Activated T-helper 9 cell treated with anti-CD3 and anti-CD28 coated beads, Interleukin-2, amount 50 U/mL, for 16 hours (primary cell): ENCODE measurements at places on chromosomes 12 and 14.

DNA sequence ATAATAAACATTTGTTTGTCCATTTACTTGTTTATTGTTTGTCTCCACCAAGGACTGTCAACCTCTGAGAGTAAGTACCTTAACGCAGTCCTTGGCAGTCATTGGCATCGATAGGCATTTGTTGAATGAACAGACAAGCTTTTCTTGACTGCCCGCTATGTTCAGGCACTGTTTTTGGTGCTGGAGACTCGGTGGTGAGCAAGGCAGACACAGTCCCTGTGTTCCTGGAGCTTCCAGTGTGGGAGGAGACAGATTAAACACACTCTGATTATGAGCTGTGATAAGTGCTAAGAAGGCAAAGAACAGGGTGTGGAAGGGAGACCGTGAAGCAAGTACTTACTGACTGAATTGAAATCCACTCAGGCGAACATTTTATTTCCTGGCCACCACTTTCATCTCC is 1.2 kb downstream of the ATP6V0A2 start:
- no peak for DNase-seq

GRCh38 chr14:72544615-72545387 is 349.1 kb downstream of the DPF3 start:
- DNase-seq: no peak

GRCh38 chr12:118689793-118690192 is 291.5 kb upstream of the SRRM4 start:
- DNase-seq: no peak

GRCh38 chr12:132466241-132467201 is 23.4 kb upstream of the FBRSL1 start:
- DNase-seq: no peak

DNA sequence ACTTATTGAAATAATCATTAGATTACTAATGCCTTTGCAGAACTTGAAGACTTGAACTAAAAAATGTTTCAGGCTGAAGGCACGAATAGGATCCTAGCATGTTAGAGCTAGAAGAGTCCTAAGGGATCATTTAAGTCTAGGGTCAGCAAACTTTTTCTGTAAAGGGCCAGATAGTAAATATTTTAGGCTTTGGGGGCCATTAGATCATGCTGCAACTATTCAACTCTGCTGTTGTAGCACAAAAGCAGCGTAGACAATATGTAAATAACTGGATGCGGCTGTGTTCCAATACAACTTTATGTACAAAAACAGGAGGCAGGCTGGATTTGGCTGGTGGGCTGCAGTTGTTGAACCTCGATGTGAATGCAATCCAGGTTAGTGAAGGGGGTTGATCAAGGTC is 221.7 kb downstream of the ATP23 start:
- DNase-seq: no peak

GRCh38 chr12:118190266-118190665 is 54.3 kb downstream of the PEBP1 start:
- DNase-seq: no peak

DNA sequence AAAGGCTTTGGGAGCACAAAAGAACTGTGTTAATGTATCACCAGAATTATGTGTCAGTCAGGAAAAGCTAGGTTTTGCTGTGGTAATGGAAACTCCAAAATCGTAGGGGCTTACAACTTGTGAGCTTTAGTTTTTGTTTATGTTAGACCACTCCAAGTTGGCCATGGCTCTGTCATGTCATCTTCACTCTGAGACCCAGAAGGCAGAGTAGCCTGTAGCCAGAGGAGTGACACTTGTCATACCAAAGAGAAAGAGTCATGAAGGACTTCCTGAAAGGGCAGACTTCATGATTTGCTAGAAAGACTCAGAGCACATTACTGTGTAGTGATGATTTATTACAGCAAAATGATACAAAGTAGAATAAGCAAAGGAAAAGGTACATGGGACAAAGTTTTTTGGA is 133.6 kb upstream of the SSTR1 start:
- no peak for DNase-seq

DNA sequence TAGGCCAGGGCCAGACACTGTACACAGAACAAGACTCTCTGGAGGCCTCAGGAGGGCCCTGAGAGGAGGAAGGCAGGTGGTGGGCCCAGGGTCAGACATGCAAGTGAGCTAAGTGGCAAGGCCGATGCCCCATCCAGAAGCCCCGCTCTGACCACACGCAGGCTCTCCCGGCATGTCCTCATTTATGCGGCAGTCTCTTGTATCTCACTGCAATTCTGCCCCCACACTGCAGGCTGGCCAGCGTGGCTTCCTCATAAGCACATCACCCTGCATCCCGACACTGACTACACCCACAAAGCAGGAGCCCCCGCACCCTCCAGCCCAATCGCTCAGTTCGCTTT is 17.5 kb downstream of the SSH1 start:
- DNase-seq: no peak

DNA sequence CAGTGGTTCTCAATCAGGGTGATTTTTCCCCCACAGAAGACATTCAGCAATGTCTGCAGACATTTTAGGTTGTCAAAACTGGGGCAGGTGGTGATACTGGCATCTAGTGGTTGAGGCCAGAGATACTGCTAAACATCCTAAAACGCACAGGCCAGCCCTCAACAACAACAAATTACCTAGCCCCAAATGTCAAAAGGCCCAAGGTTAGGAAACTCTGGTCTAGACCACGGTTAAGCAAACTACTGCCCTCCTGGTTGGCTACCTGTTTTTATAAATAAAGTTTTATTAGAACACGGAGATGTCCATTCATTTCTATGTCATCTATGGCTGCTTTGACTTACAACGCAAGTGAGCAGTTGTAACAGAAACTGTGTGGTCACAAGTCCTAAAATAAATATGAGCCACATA is 186.7 kb downstream of the EFCAB11 start:
- peak; percentile 19 for DNase-seq

DNA sequence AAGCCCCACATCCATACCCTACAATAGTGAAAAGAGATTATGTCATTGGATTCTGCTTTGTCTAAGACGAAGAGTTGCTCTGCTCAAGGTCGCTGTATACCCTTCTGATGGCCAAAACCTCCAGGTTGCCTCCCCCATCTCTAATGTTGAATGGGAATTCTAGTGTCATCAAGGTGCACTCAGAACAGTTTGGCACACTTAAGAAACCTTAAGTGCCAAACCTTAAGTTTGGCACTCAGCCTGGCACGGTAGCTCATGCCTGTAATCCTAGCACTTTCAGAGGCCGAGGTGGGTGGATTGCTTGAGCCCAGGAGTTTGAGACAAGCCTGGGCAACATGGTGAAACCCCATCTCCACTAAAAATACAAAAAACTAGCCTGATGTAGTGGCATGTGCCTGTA is 1245.6 kb upstream of the SEL1L start:
- DNase-seq: no peak

- no peak for DNase-seq
Observed at GRCh38 chr14:55964091-55964490, 154.1 kb upstream of the PELI2 start.

- DNase-seq: no peak
Observed at GRCh38 chr12:58934528-58934927, 14.2 kb upstream of the LRIG3 start.

- DNase-seq: no peak
Observed at GRCh38 chr14:25350802-25351201, 300.9 kb upstream of the STXBP6 start.

DNA sequence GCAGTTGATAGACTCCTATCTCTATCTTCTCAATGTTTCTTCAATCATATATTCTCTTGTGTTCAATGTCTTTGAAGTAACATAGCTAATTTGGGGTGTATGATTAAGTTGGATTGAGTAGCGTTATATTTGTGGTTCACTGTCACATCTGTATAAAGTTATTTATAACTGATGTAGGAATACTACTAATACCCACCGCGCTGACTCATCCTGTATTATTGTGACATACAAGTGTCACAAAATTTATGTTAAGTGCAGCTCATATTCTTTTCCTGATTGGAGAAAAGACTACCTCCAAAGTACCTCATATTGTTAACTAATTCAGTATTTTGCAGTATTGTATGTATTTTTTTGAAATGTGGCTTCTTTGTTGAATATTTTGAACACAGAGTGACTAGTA is 940.8 kb downstream of the SLC6A15 start:
- DNase-seq: no peak

DNA sequence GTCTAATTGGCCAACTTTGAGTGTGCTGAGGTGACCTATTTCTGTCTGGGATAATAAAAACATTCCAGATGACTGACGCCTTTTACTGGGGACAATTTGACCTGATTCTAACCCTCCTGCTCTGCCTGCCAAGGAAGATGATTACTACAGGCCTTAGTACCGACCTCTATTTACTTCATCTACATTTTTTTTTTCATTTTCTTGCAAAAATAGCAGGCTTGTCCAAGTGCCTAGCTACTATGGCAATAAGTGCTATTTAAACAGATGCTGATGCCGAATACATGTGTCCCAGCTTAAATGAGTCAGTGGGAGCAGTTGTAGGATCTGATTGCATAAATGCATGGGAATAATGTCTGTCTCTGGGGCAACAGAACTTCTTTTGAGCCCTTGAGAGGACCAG is 254.3 kb downstream of the RGS6 start:
- no peak for DNase-seq

DNA sequence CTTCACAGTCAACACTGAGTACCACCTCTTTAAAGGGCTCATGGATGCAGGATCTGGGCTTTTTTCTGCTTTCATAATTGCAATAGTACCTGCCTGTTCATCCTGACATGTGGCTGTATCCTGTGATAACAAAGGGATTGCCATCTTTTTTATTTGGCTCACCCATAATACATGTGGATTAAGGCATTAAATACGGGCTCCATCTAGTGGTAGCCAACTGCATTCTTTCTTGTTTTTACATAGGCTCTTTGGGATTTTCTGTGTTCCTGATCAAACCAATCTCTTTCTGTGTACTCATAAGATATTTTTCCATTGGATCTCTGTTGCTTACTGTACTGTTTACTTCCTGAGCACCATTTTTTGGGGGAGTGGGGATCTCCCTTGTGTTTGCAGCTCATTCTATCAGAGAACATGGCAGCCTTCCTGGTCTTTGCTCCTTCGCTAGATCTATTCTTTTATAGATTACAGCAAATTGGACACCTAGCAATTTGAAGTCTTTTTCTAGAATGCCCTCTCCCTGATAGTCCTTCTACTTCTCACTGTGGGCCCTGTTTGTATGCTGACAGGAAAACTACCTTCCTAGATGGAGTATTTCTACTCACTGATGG is 723.4 kb upstream of the MDGA2 start:
- DNase-seq: no peak

DNA sequence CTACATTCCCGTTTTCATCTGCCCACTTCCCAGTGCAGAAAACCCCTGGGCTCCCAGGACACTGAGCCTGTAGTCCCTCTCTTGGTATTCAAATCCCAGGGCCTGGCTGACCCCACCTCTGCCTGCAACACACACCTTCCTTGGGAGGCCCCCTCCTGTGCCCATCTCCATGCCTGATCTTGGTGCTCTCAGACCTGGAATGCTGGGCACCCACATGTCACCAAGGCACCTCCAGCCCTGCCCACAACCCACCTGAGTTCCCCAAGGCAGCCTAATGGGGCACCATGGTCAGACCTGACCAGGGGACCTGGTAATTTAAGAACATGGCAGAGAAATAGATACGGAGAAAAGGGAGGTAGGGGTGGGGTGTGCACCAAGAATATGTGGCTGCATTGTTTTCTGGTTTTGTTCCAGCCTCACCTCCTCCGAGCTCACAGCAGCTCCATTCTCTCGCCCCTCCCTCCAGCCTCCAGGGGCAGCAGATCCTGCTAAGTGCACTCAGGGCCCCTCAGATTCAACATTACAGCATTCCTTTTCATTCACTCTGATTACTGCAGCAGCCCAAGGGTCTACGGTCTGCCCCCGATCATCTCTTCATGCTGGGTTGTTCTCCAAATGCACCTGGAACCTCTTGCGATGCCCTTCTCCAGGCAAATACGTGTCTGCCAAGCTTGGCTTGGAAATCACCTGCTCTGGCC is 9.2 kb upstream of the HSP90AA1 start:
- DNase-seq: no peak

GRCh38 chr14:36579573-36580140 is 2.8 kb downstream of the NKX2-8 start:
- no peak for DNase-seq

DNA sequence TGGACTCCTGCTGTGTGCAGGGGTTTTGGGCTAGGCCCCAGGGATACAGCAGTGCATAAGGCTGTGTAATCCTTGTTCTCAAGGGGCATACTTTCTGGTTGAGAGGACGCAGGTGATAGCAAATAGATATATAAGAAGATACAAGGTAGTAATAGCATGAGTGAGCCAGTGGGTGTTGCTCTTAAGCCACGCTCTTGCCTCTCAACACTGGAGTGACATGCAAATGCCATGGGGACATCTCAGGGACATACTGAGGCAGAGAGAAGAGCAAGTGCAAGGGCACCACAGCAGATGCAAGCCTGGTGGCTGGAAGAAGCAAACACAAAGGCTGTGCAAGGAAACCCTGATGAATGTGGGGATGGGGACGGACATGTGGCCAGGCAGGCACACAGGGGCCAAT is 223.3 kb downstream of the CHST11 start:
- no peak for DNase-seq

- no peak for DNase-seq
Observed at GRCh38 chr12:132356691-132357622, 27.6 kb upstream of the GALNT9 start.

DNA sequence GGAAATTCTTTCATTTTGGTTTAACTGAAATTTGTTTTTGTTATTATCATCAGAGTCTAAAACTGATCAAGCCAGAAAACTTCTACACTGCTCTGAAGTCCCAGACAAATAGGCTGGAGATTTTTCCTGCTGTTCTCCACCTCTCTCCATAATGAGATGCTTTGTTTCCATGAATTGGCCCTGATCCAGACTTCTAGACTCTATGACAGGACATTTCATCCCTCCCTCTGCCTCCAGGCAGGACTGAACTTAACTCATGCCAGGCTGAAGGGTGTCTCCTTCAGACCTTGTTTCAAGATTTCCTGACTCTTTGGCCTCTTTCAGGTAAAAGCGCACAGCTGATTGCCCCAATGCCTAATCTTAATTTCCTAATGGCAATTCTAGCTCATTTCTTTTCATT is 69.1 kb upstream of the HOXC13 start:
- DNase-seq: no peak

DNA sequence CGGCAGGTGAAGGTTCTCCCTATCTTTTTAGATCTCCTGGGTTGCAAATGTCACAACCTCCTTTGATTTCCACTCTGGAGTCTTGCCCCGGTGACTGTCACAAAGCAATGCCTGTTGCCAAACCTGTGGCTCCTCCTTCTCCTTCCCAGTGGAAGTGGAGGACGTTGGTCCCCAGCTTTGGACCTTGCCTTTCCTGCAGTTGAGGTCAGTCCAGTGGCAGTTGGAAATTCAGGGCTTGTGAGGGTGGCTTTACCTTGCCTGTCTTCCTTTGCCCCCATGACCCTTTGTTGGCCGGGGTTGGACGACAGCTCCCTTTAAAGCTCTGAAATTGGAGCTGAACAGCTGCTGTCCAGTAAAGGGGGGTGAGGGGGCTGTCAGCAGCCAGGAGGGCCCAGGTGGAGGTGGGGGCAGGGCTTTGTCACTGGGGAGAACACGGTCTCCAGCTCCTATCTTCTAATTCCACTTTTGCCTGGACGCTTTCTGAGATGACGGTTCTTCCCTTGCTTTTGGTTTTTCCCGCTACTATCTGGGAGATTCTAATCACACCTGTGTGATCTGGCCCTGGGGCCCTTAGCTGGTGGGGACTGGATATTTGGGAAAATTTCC is 4.1 kb downstream of the TEAD4 start:
- DNase-seq: no peak

GRCh38 chr12:2453761-2454090 is 341.0 kb upstream of the FKBP4 start:
- DNase-seq: no peak

- no peak for DNase-seq
Observed at GRCh38 chr14:86243158-86243557, 713.2 kb downstream of the FLRT2 start.
